ENCODE measurements at places on chromosomes 16 and 17.

DNA sequence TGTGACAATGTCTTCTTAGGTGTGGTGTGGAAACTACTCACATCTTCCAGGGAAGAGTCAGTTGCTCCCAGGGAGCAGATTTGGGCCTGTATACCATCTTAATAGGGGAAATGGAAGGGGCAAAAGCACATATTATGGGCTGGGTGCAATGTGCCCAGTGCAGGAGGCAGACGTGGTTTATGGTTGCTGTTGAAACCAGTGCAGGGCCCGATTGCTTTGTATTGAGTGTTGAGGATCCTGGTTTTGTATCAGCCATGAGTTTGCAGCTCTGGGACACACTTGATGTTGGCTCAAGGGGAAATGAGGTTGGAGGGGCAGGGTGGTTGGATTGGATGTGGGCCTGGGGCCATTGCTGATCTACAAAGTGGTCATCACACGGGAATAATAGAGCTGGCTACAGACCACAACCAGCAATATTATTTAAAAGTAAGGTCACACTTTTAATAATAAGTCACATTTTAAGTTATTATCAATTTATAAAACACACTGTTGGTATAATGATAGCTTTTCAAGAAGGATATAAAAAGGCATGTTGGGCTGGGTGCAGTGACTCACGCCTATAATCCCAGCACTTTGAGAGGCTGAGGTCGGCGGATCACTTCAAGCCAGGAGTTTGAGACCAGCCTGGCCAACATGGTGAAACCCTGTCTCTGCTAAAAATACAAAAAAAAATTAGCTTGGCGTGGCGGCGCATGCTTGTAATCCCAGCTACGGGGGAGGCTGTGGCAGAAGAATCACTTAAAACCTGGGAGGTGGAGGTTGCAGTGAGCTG is 302.4 kb downstream of the SEC14L1 start:
- H3K27ac ChIP-seq: peak overlapping the region; percentile 86
- no peaks in the 10 kb centered on the region for H3K36me3 ChIP-seq
- no peak for DNase-seq
- H3K27me3 ChIP-seq: no peaks in the 10 kb centered on the region
- peaks cover 68% of the 10 kb centered on the region for H3K4me1 ChIP-seq
- no peak overlapping the region for H3K4me3 ChIP-seq

- no peaks in the 10 kb centered on the region for H3K27me3 ChIP-seq
- no peak overlapping the region for H3K27ac ChIP-seq
- H3K4me1 ChIP-seq: no peaks in the 10 kb centered on the region
- DNase-seq: no peak
- no peaks in the 10 kb centered on the region for H3K36me3 ChIP-seq
- no peak overlapping the region for H3K4me3 ChIP-seq
Measured at GRCh38 chr17:12342609-12343435, 322.1 kb downstream of the MAP2K4 start.

- no peak overlapping the region for H3K4me3 ChIP-seq
- DNase-seq: no peak
- no peaks in the 10 kb centered on the region for H3K27me3 ChIP-seq
- no peak overlapping the region for H3K27ac ChIP-seq
- no peaks in the 10 kb centered on the region for H3K36me3 ChIP-seq
- H3K4me1 ChIP-seq: no peaks in the 10 kb centered on the region
Measured at GRCh38 chr16:31386157-31386984, 6.8 kb upstream of the ITGAD start.

GRCh38 chr16:56388209-56388608 is 37.1 kb downstream of the AMFR start:
- H3K4me3 ChIP-seq: no peak overlapping the region
- no peaks in the 10 kb centered on the region for H3K36me3 ChIP-seq
- no peak for DNase-seq
- H3K4me1 ChIP-seq: no peaks in the 10 kb centered on the region

- H3K4me3 ChIP-seq: no peak overlapping the region
- no peak overlapping the region for H3K27ac ChIP-seq
Measured at GRCh38 chr16:2706611-2707311, 13.3 kb downstream of the PRSS27 start.

DNA sequence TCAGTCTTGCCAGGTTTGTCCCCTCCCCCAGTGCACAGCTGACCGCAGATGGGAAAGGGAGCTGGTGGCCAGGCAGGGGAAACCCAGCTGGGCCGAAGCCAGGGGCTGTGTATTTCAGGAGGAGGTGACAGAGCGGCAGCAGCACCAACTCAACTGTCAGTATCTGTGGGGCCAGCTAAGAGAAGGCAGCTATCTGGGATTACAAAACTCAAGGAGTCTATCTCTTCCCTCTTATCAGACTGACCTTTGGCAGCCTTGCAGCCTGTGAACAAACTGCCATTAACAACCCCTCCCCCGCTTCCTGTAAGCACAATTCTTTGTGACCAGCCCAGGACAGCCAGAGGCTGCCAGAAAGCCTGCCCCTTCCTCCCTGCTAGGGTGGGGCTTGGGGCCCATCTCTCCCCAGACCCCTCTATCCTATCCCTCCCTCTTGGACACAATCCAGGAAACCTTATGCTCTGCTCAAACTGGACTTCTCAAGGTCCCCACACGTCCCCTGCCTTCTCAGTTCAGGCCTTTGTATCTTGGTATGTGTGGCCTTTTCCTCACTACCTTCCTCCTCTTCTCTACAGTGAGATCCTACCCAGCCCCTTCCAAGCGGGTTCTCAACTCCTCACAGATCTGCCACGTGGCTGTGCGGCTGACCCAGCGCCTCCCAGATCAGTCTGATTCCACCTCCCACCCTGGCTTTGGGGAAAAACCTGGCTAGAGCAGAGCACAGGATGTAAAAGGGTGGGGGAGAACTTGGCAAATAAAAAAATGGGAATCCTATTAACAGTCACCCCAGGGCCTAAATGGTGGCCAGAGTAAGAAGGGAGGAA is 10.5 kb downstream of the ST3GAL2 start:
- H3K27me3 ChIP-seq: no peaks in the 10 kb centered on the region
- H3K4me3 ChIP-seq: no peak overlapping the region
- H3K27ac ChIP-seq: peak overlapping the region; percentile 82
- peaks cover 63% of the 10 kb centered on the region for H3K4me1 ChIP-seq
- DNase-seq: peak; percentile 65

DNA sequence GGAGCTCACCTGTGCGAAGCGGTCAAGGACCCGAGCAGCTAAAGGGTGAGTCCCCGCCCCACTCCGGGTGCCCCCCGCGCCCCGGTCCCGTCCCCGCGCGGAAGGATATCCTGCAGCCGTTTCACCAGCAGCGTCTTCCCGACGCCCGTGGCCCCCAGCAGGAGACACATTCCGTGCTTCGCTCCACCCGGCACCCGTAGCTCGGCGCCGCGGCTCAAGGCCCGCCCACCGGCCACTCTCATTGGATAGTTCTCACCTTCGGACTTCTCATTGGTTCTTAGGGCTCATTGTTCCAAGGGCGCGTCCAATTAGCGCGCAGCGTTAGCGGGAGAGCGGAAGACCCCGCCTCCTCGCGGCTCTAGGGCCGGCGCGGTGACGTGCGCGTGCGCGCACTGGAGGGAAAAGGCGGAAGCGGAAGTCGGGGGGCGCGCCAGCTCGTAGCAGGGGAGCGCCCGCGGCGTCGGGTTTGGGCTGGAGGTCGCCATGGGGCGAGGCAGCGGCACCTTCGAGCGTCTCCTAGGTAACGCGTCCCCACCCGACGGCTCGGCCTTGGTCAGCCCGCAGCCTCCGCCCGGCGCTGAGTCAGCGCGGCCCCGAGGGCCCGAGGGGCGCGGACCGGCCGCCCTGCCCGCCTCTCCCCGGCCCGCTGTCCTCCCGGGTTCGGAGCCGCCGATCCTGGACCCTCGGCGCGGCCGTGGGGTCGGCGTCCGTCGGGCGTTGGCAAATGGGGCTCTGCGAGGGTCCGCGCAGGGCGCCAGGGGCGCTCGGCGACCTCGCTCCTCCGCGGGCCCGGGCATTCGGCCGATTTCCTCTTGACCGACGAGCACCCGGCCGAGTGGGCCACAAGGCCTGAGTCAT is at the start of the genes ARL16 and HGS:
Gene ARL16 (minus strand): TSS at position 214 of the 858 bp plus-strand sequence. CDS start 44 bp downstream, at position 170.
Gene HGS (plus strand): TSS at position 428 of the 858 bp plus-strand sequence. CDS start 56 bp downstream, at position 484.
- H3K27ac ChIP-seq: peak within 1 kb of the TSS; percentile 68
- H3K4me3 ChIP-seq: peak within 1 kb of the TSS; percentile 99
- H3K27me3 ChIP-seq: no peaks in the 10 kb centered on the region
- H3K36me3 ChIP-seq: peaks cover 25% of the 10 kb centered on the region

DNA sequence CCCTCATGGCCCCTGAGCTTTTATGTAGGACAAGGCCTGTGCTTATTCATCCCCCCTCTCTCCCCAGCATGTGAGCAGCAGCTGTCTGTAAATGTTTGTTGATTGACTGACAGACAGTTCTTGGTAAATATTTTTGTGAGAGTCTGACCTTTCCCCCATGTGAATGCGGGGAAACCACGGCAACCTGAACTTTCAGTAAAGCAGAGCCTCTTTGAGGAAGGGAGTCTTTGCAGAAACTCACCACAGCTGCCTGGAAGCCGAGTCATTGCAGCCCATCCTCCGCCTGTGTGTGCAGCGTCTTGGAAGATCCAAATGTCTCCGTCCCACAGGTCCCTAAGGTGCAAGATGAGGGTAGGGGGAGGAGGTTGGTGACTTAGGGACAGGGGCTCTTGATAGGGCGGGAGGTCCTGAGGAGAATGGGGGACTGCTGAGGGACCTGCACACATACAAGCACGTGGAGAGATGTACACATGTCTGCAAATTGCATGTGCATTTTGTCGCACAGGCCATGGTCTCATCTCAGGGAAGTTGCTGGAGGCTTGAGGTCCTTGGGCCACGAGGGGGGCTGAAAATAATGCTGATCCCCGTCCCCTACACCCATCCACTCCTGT is 23.0 kb upstream of the IL21R start:
- H3K27me3 ChIP-seq: no peaks in the 10 kb centered on the region
- no peak overlapping the region for H3K4me3 ChIP-seq

GRCh38 chr16:74577882-74578366 is 29.0 kb downstream of the GLG1 start:
- H3K27ac ChIP-seq: no peak overlapping the region
- H3K27me3 ChIP-seq: no peaks in the 10 kb centered on the region
- no peak overlapping the region for H3K4me3 ChIP-seq
- H3K4me1 ChIP-seq: peaks cover 38% of the 10 kb centered on the region
- no peaks in the 10 kb centered on the region for H3K36me3 ChIP-seq
- DNase-seq: no peak

GRCh38 chr17:74697515-74697914 is 15.2 kb downstream of the CD300LF start:
- no peak for DNase-seq
- no peaks in the 10 kb centered on the region for H3K36me3 ChIP-seq
- no peak overlapping the region for H3K4me3 ChIP-seq
- no peaks in the 10 kb centered on the region for H3K27me3 ChIP-seq
- no peaks in the 10 kb centered on the region for H3K4me1 ChIP-seq

DNA sequence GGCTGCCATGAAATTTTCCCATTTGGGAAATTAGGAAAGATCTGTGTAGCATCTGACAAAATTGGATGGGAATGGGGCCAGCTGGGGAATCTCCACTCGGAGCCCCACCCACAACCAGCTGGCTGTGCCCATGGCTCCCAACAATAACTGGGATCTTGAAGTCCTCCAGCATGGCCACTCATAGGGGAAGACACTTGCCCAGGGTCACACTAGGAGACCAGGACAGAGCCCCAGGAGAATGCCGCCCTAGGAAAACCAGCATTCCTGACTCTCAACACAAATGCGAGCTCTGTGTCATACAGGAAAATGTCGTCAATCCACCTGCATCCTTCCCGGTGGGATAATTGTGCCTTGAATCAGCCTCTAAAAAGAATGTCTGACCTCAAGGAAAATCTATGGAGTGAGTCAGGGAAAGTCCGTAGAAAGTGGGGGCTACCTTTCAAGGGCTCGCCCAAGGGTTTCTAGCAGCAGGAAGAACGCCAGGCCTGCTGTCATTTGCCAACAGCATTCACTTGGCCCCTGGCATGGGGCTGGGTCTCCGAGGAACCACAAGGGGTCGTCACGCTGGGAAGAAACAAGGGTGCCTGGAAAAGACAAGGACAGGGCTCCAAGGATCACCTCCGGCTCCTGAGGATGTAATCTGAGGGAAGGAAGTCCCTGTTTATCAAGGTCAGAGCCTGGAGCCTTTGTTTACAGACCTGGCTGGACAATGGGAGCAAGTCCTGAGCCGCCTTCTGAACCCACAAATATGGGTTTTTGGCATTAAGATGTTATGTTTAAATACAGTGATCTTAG is 15.9 kb downstream of the CDH5 start:
- H3K27ac ChIP-seq: peak overlapping the region; percentile 80
- H3K27me3 ChIP-seq: no peaks in the 10 kb centered on the region
- no peak for DNase-seq

DNA sequence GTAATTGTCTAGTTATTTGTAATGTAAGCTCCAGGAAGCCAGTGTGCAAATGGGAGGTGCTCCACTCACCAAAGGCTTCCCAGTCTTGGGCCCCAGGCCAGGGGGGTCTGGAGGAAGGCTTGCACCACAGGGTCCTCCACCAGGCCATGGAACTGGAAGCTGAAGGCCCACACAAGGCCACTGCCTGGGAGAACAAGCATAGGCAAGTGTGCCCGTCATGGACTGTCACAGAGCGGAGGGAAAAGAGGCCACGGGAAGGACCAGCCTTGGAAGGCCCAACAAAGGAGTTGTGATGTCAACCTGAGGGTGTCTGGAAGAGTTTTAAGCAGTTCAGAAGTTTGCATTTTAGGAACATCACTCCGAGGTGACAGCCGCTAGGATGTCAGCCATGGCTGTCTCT is 3.0 kb upstream of the SRRM2 start:
- H3K4me1 ChIP-seq: peaks cover 21% of the 10 kb centered on the region
- no peaks in the 10 kb centered on the region for H3K36me3 ChIP-seq
- no peaks in the 10 kb centered on the region for H3K27me3 ChIP-seq
- no peak for DNase-seq
- no peak overlapping the region for H3K4me3 ChIP-seq

GRCh38 chr17:59508999-59509625 is 56.3 kb upstream of the DHX40 start:
- H3K36me3 ChIP-seq: no peaks in the 10 kb centered on the region
- no peak overlapping the region for H3K4me3 ChIP-seq
- H3K27me3 ChIP-seq: no peaks in the 10 kb centered on the region
- DNase-seq: no peak

GRCh38 chr16:75762746-75763145 is 36.5 kb upstream of the CPHXL start:
- no peak overlapping the region for H3K27ac ChIP-seq
- peaks cover 7% of the 10 kb centered on the region for H3K4me1 ChIP-seq
- H3K4me3 ChIP-seq: no peak overlapping the region
- no peak for DNase-seq
- H3K27me3 ChIP-seq: no peaks in the 10 kb centered on the region

DNA sequence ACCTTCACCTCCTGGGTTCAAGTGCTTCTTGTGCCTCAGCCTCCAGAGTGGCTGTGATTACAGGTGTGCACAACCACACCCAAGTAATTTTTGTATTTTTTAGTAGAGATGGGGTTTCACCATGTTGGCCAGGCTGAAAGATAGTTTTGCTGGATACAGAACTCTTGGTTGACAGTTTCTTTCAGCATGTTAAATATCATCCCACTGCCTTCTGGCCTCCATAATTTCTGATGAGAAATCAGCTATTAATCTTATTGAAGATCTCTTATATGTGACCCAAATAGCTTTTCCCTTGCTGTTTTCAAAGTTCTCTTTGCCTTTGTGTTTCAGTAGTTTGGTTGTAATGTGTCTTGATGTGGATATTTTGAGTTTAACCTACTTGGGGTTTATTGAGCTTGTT is 50.3 kb upstream of the BRD7 start:
- no peak overlapping the region for H3K27ac ChIP-seq
- DNase-seq: no peak

Data from tibial nerve (tissue), 4 donors.